ENCODE measurements at places on chromosomes 5 and 9. TPM values are rescaled to one million over a fixed set of nuclear protein-coding genes. Genes with fewer than 3 reads are reported as not detected.

FOXD4 gene
- total RNA-seq: 0.45 TPM

DNA sequence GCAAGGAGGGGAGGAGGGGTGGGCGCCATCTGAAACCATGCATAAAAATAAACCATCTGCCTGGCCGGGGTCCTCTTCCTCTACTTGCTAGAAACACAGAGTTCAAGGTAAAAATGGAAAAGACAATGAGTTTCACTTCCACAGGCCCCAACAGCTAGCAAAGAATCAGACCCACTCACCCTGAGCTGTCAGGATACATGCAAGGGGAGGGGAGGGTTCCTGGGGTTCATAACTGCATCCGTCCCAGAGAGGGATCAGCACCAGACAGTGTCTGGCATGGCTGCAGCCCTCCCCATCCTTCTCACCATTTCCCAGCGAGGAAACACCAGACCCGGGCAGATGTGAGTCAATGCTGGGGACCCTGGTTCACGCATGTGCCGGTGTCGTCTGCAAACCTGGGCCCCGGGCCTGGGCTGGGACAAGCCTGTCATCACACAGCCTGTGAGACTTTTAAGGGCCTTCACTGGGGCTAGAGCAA, 55.4 kb downstream of the SEMA4D start:
- no peak for DNase-seq

GRCh38 chr5:50958852-50959457, 292.5 kb downstream of the PARP8 start:
- no peak for DNase-seq

RASA1 gene
- total RNA-seq: 33.4 TPM
